ENCODE measurements at places on chromosomes 4 and X.

GRCh38 chr4:74161666-74162450 lies 3.9 kb downstream of the MTHFD2L start:
- no peak for ATAC-seq

DNA sequence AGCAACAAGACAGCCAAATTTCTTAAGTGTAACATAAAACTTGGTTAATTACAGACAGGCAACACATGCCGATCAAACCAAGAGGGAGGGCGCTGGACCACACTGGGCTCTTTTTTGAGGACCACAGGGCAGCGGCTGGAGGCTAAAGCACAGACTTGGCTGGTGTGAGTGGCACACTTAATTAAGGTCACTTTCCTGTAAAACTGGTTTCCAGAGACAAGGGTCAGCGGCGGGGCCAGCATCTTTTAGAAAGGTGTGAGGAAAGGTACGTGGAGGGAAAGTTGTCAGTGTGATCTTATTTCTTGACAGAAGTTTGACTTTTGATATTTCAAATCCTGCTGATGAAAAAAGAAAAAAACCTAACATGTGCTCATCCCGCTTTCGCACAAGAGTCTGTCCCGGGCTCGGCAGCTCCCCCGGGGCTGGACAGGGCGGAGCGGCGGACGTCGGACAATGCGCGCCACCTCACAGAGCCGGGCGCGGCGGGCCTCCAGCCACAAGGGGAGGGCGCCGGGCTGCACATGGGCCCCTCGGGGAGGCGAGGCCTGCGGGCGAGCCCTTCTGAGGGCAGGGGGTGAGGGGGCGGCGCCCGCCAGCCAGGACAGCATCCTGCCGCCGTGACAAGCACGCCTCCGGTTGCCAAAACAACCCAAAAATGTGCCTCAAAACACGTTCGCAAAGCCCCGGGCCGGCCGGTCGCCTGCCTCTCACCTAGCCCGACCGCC lies 660 bp upstream of the HSPA4L start:
- no peak for ATAC-seq

DNA sequence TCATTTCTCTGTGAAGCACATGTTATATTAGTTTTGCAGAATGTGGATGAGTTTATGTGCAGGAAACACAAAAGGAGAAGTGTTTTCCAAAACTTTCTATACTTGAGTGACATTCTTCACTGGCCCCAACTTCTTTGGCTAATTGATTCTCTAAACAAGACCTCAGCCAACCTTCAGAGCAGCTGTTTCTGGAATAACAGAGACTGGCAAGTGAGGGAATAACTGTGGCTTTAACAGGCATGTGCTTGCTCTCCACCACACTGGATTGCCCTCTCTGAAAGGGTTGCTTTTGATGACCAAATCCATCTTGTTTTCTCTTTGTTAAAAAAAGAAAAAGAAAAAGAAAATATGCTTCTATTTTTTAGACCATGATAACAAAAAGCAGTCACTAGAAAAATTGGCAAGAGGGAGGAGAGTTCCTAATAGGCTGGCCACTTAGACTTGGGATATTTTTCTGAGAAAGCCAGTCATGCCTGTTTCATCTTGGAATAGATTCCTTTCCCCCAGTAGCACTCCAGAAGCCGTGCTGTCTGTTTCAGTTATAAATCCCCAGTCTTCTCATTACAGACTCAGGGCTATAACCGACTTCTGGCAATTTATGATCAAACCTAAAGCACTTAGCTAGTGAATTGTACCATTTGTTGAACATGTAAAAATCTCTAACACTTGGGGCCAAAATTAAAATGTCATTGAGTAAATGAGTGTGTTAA lies 295.0 kb upstream of the NR3C2 start:
- no peak for ATAC-seq

GRCh38 chr4:150051111-150051510 lies 27.1 kb upstream of the DCLK2 start:
- ATAC-seq = no peak

- ATAC-seq = no peak
Measured at GRCh38 chr4:102525504-102525903, 24.3 kb downstream of the NFKB1 start.

GRCh38 chr4:161554372-161554990 lies 609.3 kb downstream of the FSTL5 start:
- peak; percentile 87 for ATAC-seq

GRCh38 chr4:152620915-152621314 lies 58.9 kb downstream of the TMEM154 start:
- ATAC-seq = no peak

- peak; percentile 82 for ATAC-seq
Measured at GRCh38 chrX:155632431-155633100, 19.8 kb upstream of the TMLHE start.

GRCh38 chr4:7656244-7656800 lies 221.6 kb upstream of the PSAPL1 start:
- ATAC-seq = no peak

DNA sequence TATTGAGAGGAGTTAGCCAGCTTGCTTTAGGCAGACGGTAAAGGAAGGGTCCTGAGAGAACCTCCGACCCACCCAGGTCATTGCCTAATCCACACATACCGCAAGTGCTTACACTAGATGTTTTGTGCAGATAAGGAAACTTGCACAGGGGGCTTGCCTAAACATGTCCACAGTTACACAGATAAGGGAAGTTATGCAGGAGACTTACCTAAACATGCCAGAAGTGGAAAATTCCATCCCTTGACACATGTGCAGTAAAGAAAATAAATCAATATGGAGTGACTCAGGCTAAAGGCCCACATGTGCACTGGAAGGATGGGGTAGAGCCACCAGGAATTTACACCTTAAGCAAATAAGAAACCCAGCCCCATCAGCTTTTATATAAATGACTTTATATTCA lies 232.8 kb upstream of the HDX start:
- ATAC-seq = no peak

DNA sequence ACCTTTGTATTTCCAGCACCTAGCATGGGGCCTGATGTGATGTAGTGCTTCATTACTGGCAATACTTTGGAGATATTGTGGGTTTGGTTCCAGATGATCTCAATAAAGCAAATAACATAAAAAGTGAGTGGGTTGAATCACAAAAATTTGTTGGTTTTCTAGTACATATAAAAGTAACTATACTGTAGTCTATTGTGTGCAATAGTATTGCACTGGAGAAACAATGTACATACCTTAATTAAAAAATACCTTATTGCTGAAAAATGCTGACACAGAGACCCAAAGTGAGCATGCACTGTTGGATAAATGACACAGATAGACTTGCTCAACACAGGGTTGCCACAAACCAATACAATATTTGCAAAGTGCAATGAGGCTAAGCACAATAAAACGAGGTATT lies 17.7 kb upstream of the MGST2 start:
- ATAC-seq = no peak

DNA sequence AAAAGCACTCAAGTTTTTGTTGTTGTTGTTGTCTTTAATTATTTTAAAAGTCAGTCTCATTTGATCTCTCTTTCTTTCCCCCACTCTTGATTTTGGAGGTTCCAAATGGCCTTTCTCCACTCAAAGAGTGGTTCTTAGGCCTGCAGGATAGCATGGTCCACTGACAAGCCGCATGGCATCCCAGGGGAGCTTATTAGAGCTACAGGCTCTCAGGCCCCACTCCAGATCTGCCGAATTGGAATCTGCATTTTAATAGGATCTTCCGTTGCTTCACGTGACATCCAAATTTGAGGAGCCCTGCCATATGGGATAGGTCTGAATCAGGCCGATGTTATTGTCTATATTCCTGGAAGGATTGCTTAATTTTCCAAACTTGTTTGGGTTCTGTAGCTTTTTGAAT lies 72.1 kb downstream of the CPE start:
- no peak for ATAC-seq

GRCh38 chrX:1909419-1910206 lies 294.8 kb downstream of the ASMT start:
- no peak for ATAC-seq

- ATAC-seq = peak; percentile 79
Measured at GRCh38 chrX:149145845-149146285, 359.2 kb downstream of the IDS start.

DNA sequence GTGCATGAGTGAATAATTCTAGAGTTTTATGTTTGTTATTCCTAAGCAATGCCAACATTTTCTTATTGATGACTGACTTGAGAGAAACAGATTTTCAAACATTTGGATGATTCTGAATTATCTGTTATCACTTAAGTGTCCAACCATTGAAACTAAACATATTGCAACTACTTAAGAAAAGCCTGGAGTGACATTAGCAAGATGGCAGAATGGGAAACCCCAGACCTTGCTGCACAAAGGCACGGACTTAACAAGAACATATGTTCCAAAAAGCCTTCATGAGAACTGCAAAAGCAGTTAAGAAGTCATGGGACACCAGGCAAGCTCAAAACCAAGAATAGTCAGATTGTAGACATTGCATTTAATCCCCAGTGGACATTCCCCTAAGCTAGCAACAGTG lies 215.1 kb downstream of the DCHS2 start:
- no peak for ATAC-seq

DNA sequence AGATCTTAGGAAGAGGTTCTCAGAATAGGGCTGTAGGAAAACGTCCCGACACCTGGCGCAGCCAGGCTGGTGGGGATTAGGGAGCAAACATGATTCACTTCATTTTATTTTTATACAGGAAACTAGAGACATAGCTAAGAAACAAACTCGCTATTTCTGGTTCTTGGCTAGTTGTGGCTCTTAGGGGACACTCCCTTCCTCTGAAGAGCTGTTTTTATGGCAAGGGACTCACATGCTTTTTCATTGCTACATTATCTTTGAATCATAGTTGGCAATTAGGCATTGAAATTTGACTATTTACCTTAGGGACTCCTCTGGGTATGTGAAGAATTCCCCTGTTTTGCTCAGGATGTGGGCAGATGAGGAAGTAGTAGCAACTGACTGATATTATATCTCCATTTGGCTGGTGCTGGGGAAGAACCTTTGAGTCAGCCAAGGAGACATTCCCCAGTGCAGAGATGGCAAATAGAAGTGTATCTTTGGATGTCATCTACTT lies 174.5 kb downstream of the SMIM20 start:
- no peak for ATAC-seq

- ATAC-seq = peak; percentile 54
Measured at GRCh38 chr4:139633661-139634060, 32.0 kb upstream of the MGST2 start.

DNA sequence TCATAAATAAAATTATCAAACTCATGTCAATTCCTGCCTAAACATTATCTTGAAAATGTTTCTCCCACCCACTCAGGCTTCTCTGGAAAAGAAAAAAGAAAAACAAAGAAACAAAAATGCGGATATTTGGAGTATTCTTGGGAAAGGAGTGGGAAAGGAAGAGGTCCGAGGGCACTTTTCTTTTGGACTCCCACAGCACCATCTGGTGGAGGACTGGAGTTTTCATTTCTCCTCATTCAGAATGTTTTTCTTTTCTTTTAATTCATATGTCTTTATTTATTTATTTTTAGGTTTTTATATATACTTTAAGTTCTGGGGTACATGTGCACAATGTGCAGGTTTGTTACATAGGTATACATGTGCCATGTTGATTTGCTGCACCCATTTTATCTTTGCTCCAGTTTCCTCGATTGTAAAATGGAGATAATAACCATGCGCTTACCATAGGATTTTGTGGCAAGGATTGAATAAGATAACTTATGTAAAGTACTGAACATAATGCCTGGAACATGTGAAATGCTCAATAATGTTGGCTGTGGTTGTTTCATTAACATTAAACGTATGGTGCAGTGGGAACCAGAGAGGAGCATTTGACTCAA lies 8.0 kb upstream of the KCNE5 start:
- no peak for ATAC-seq

DNA sequence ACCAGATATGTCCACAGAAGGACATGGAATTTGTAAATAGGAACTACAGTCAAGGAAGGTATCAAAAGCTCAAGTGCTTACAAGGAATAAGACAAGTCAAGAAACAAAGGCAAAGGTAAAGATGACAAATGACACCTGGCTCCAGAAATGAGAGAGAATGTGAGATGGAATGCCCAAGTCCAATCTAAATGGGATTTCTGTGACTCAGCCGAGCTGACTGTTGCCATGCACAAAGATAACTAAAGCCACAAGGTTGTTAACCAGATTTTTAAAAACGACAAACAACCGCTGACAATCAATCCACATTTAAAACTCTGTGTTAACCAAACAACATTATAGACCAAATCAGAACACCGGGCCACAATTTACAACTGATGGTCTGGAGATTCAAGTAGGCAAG lies 1.1 kb downstream of the NFXL1 start:
- no peak for ATAC-seq

- peak; percentile 81 for ATAC-seq
Measured at GRCh38 chr4:99723612-99724011, 66.0 kb upstream of the C4orf54 start.

DNA sequence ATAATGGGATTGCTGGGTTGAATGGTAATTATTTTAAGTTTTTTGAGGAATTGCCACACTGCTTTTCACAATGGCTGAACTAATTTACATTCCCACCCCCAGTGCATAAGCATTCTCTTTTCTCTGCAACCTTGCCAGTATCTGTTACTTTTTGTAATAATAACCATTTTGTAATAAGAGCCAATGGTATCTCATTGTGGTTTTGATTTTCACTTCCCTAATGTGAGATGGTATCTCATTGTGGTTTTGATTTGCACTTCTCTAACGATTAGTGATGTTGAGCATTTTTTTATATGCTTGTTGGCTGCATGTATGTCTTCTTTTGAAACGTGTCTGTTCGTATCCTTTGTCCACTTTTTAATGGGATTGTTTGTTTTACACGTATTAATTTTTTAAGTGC lies 213.1 kb upstream of the HDX start:
- ATAC-seq = no peak

- no peak for ATAC-seq
Measured at GRCh38 chr4:149884529-149885181, 69.0 kb upstream of the IQCM start.

- ATAC-seq = no peak
Measured at GRCh38 chrX:135651647-135652295, 61.7 kb upstream of the CT45A1 start.

GRCh38 chr4:160825644-160826338 lies 1338.0 kb downstream of the FSTL5 start:
- ATAC-seq = no peak

DNA sequence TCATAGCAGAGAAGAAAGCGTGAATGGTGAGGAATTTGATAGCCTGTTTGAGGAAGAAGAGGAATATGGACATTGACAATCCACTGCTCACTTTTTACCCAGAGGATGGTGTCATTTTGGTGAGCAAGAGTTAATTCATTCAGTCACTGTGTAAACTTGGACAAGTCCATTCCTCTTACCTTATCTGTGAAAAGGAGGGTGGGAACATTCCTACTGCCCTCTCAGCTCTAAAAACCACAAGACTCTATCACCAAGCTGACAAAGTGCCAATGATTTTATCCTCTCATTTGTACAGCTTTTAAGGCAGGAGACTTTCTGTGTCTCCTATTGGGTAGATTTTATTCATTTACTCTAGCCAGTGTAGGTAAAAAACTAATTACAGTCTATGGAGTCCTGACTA lies 103.8 kb downstream of the LUZP4 start:
- ATAC-seq = no peak

DNA sequence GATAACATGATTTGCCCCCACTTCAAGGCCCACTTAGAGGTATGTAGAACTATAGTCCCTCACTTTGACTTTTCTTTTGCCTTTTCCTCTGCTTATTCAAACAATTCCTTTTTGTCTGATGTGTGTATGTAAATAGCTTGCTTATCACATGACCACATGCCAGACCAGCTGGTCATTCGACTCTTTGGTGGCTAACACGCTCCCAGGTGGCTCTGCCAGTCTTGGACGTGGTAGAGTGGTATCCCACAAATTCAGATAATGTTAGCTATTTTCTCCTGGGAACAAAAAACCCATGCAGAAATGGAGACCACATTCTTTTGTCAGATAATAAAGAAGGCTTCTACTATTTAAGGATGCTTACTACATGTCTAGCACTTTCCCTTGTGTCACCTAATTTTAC lies 47.9 kb downstream of the ARHGAP24 start:
- ATAC-seq = no peak
